ENCODE measurements at places on chromosomes 1 and 21. TPM values are rescaled to one million over a fixed set of nuclear protein-coding genes. Genes with fewer than 3 reads are reported as not detected.

GRCh38 chr1:239483391-239483790 is 97.0 kb downstream of the CHRM3 start:
- no peak for DNase-seq

Gene ANP32E
- 29.3 TPM for total RNA-seq

DNA sequence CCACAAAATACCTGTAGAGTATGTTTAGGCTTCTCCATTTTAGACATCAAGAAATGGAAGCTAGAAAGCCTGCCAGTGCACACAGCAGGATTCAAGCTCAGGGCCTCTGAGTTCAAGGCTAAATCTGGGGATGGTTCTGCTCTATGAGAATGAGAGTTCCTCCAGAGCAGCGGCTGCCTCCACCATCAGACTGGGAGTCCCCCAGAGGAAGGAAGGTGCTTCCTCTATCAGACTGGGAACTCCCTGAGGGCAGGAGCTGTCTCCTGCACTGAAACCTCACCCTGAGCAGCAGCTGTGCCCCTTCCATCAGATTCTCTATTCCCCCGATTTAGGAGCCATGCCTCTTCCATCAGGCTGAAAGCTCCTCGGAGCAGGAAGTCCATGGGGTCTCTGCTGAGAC is 20.1 kb downstream of the PLA2G5 start:
- DNase-seq = no peak

Gene ADORA1
- 16.4 TPM for total RNA-seq

- DNase-seq = no peak
Observed at GRCh38 chr1:232423591-232423990, 206.3 kb downstream of the SIPA1L2 start.
